ENCODE measurements at places on chromosomes 3 and 15.

- no peak for DNase-seq
Observed at GRCh38 chr15:81071120-81071519, 63.0 kb upstream of the CFAP161 start.

GRCh38 chr3:45646051-45646585, 43.1 kb upstream of the SACM1L start:
- peak; percentile 81 for DNase-seq

DNA sequence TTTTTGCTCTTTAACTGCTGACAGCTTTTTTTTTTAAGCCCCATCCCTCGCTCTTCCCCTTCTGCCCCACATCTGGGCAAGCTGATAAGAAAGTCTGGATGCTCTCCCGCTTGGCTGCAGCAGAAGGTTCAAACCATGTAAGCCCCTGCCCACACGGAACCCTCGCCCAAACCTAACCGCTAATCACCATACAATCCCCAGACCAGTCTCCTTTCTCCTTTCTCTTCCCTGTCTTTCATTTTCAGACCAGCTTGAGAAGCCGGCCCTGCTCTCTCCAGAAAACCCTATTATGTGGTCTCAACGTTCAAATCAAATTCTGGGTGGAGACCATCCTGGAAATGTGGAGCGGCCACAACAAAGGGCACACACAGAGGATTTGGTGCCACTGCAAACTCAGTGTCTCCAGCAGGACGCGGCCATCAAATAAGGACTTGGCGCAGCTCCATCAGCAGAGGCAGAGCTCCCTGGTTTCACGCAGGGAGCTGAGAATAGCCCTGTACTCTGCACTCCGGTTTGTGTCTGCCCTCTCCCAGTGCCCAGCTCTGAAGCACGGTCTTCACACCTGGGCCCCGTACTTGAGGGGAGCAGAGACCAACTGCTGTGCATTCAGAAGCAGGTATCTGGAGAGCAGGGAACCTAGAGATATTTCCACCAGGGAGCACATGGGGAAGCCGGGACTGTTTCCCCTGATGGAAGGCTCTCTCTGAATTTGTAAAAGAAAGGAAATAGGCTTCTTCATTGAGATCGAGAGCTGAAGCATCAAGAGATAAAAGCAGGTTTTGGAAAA, 92.6 kb downstream of the XXYLT1 start:
- peak; percentile 91 for DNase-seq

DNA sequence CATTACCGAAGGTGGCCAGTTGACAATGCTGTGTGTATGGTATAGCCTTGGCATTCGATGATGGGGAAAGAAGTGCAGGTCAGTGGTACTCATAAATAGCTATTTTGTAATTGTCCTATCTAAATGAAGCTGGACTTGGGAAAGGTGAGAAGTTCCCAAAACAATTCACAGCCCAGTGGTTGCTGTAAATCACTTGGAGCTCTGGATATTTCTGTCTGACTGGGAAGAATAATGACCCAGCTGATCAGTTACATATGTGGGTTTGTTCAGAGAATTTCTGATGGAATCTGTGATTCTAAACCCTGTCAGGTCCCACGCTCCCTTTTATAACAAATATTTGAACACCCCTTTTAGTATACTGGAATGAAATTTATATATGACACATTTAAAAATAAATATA, 133.9 kb upstream of the PFN2 start:
- DNase-seq: no peak

- DNase-seq: no peak
Observed at GRCh38 chr15:58232281-58233065, 94.3 kb downstream of the AQP9 start.

- DNase-seq: no peak
Observed at GRCh38 chr15:92393071-92393979, at the start of gene ST8SIA2. Gene ST8SIA2 (plus strand): TSS chr15:92393881. CDS start chr15:92394065, 184 bp downstream.

DNA sequence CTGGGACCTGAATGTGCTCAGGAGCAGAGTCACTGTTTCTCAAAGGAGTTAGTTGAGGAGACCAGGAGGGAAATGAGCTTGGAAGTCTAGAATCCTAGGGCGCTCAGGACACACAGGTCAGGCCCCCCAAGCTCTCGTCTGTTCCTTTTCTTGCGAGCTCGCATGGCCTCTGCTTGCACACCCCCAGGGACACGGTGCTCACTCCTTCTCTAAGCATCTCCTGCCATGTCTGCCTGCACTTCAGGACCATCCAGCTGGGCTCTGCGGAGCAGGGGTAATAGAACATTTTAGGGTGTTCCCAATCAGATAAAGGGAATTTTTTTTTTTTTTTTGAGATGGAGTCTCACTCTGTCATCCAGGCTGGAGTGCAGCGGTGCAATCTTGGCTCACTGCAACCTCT, 213.2 kb downstream of the XXYLT1 start:
- DNase-seq: no peak

DNA sequence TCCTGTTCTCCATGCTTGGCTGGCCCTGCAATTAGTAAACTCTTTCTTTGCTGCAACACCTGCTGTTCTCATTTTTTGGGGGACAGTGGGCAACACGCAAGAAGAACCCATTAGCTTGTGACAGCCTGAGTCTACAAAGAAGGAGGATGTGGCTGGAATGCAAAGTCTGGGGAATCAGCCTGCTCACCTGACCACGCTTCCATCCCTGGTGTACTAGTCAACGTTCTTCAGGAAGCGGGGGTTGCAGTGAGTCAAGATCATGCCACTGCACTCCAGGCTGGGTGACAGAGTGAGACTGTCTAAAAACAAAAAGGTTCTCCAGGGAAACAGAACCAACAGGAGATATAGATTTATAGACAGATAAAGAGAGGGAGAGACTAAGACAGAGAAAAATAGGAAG, 27.7 kb upstream of the KBTBD12 start:
- DNase-seq: no peak

DNA sequence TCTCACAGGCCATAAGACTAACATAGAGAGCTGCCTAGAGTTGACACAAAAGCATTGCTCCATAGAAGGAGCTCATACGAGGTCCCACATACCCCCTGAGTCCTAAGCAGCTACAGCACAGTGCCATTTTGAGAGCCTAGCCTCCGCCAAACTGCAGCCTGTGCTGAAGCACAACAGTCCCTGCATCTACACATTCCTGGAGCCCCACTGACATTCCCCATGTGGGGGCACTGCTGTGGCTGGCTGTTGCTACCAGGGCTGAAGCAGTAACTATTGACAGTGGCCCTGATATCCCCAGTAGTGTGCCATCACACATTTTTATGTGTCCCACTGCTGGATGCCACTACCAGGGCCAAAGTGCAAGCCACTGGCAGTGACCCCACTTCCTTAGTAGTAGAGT, 80.3 kb downstream of the CERS3 start:
- no peak for DNase-seq

DNA sequence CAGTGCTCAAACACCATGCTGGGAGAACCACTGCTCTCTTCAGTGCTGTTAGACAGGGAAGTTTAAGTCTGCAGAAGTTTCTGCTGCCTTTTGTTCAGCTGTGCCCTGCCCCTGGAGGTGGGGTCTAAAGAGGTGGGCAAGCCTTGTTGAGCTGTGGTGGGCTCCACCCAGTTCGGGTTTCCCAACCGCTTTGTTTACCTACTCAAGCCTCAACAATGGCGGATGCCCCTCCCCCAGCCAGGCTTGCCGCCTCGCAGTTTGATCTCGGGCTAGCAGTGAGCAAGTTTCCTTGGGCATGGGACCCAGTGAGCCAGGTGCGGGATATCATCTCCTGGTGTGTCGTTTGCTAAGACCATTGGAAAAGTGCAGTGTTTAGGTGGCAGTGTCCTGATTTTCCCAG, 670.2 kb upstream of the ALCAM start:
- DNase-seq: no peak

DNA sequence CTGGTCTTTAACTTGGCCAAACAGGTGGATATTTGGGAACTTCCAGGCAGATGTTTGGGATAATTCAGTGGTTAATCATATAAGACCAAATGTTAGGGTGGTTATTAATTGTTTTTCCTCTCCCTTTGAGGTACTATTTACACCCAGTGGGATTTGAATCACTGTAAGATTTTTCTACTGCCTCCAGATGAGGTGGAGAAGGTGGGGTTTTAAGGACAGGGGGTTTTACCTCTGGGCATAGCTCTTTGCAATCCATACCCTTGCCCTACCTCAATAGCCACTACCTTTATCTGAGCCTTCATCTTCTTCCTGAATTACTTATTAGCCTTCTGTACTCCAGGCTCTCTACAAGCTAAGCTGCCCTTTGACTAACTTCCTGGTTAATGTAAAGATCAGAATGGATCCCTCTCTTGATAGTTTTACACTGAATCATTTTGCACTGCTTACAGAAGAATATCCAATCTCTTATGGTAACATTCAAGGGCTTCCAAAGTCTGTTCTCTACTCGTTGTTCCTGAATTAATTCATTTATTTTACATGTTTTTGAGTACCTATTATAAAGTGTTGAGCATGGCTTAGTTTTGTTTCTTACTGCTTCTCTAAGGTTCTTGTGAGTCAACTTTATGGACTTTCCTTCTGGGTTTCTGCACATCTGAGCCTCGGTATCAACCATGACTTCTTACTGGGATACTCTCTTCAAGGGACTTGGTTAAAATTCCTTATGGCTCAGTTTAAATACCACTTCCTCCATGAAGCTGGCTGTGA, 331.2 kb upstream of the TBL1XR1 start:
- DNase-seq: no peak

DNA sequence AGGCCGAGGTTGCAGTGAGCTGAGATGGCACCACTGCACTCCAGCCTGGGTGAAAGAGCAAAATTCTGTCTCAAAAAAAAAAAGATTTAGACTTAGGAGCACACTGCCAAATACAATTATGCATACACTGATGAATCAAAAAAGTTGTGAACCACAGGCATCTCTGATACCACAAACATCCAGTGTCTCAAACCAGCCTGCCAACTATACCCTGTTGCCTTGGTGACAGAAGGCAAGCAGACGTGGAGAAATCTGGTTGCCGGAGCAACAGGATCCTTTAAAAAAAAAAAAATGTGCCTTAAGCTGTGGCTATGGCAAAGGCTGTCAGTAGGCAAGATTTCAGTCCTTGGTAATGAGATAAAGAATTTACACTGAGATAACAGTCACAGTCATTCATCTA, 202.3 kb downstream of the NEK10 start:
- no peak for DNase-seq

GRCh38 chr15:92082006-92082843, 228.7 kb downstream of the SLCO3A1 start:
- no peak for DNase-seq

DNA sequence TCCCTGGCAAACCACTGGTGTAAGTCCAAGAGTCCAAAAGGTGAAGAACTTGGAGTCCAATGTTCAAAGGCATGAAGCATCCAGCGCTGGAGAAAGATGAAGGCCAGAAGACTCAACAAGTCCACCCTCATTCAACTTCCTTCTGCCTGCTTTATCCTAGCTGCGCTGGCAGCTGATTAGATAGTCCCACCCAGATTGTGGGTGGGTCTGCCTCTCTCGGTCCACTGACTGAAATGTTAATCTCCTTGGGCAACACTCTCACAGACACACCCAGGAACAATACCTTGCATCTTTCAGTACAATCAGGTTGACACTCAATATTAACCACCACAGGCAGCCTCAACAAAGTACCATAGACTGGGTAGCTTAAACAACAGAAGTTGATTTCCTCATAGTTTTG, 245.9 kb upstream of the IGF1R start:
- DNase-seq: no peak

DNA sequence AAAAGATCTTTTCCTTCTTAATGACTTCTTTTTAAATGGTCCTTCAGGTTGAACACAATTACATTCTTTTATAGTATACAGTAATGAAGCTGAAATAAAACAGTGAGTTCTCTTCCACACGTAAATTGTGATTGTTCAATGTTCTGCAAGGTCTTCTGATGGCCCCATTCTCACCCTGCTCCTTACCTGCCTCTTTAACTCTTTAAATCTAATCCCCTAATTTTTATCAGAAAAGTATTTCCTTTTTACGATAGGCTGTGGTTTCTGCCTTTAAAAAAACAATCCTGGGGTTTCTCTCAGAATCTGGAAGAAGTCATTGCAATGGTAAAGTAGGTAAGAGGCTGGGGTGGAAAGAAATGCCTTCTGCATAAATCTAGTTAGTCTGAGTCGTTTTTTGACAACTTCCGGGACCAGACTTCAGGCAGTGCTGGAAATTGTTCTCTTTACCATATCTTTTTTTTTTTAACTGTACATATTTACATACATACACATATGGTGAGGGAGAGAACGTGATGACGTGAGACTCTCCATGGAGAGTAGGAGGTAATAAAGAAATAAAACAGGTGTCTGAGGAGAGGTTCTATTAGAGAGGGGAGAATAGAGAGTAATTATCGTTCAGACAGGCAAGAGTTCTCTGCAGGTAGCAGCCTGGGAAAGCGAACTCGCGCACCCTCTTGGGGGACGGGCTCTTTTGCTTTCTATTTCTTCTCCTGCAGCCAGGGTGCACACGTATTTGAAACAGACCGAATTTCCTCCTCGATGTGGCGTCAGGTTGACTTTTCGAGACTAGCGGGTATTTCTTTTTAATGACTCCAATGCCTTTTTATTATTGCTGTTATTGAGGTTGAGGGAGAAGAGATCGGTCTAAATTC, at the start of gene SIDT1:
SIDT1 (plus strand) TSS at position 730 of the 872 bp plus-strand sequence. CDS start 467 bp downstream, outside the sequence.
- DNase-seq: no peak

- DNase-seq: no peak
Observed at GRCh38 chr15:19987389-19988048, 554.1 kb downstream of the GOLGA6L6 start.

- no peak for DNase-seq
Observed at GRCh38 chr3:54065586-54065985, 56.8 kb upstream of the CACNA2D3 start.

- no peak for DNase-seq
Observed at GRCh38 chr3:183491923-183492848, 63.3 kb downstream of the KLHL6 start.

DNA sequence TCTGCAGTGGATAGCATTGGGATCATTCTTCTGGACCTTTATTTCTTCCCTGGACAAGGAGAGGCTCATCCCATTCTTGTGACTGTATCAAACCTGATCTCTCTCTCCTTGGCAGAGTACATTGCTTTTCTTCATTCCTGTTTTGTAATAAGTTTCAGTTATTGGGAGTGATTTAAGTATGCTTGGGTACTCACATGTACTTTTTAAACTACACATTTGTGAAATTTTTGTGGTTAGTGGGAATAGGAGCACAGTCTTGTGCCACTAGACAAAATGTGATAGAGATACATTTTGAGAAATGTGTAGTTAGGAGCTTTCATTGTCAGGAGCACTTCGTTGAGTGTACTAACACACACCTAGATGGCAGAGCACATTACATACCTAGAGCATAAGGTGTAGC, 262.6 kb downstream of the C3orf38 start:
- no peak for DNase-seq

DNA sequence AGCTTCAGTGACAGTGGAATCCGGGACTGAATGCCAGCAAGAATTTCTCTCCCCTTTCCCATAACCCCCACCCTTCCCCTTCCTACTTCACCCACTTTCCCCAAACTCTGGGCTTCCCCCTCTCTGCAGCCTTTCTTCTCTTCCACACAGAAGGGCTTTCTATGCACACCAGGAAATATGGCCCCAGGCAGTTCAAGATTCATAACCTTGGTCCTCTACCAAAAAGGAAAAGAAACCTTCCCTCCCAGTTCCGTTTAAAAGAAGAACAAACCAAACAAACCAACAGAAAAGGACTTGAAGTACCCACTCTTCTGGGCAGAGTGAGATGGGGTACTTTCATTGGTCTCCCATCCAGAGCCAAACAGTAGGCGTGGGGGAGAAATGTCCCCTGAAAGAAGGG, 68.8 kb upstream of the ABHD2 start:
- DNase-seq: no peak

GRCh38 chr3:139113231-139113992, 68.7 kb upstream of the PRR23C start:
- DNase-seq: no peak

GRCh38 chr3:185720326-185720725, 104.5 kb downstream of the IGF2BP2 start:
- no peak for DNase-seq

- DNase-seq: no peak
Observed at GRCh38 chr15:98131924-98132323, 171.4 kb downstream of the ARRDC4 start.
